GM12891 (cell line): ENCODE measurements at places on chromosomes 13 and 19.

GRCh38 chr13:51818276-51818675 lies 14.3 kb upstream of the DHRS12 start:
- no peak for DNase-seq

DNA sequence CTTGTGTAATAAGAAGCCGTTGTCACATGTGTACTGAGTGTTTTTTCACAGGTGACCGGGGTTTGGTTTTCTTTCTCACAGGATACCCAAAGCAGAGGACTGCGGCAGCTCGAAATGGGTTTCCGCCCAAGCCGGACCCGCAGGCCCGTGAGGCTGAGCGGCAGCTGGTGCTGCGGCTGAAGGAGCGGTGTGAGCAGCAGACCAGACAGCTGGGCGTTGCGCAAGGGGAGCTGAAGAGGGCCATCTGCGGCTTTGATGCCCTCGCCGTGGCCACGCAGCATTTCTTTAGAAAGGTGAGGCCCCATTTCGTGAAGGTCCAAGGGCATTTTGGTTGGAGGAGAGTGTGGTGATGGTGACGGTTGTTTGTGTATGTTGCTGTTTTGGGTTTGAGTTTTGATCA lies 236.3 kb downstream of the SLC7A1 start:
- no peak for DNase-seq

DNA sequence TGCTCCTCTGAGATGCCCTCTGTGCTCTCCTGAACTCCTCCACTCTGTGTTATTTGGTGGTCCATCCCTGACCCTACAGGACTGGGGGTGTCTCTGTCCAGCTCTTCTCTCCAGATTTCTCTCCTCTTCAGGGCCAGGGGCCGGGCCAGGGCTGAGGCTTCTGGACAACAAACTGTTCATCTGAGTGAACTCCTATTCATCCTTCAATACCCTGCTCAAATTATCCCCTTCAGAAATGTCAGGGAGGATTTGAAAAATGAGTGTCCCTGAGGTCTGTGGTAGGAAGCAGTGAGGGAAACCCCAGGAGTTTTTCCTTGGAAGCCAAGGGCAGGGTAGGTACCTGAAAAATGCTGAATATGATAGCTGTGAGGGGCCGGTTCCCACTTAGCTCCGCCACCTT lies 7.6 kb downstream of the PDE4C start:
- DNase-seq = no peak

GRCh38 chr19:48573163-48573505 lies 21.2 kb downstream of the SULT2B1 start:
- no peak for DNase-seq

GRCh38 chr13:40344270-40345148 lies 321.9 kb downstream of the FOXO1 start:
- DNase-seq = no peak

DNA sequence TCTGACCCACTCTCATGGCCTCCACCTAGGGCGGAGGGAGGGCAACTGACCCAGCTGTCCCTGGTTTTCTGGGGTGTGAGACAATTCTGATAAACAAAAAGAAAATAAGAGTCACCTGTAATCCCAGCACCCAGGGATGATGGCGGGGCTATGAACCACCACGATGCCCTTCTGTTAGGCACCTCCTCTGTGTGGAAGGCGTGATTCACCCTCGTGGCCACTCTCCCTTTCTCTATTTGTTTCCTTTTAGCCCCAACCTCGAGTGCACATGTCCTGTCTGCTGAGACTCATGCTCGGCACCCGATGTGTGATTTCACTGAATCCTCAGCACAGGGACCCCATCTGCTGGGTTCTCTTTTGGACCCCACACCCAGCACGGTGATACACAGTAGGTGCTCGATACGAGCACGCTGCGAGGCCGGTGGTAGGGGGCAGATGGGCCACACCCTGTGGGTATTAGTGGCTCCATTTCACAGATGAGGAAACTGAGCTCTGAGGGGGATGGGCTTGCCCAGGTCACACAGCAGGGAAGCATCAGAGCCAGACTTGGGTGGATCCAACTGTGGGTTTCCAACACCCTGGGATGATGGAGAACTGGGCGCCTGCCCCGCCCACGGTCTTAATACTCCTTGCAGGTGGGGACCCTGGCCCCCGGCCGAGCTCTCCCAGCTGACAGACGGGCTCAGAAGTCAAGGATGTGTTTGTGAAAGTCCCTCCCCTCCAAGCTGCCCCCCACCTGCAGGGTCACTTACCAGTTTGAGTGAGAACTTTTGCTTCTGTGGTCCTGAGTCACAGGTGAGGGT lies 24.9 kb downstream of the VRK3 start:
- DNase-seq = no peak

- DNase-seq = no peak
These were observed 1952.0 kb upstream of the PCDH20 start for GRCh38 chr13:63367522-63368198.
